Activated CD4-positive, alpha-beta T cell treated with anti-CD3 and anti-CD28 coated beads, Interleukin-2, amount 50 U/mL, for 24 hours (primary cell): ENCODE measurements at places on chromosomes 13 and 19.

GRCh38 chr19:48807590-48808308 is 3.1 kb downstream of the BCAT2 start:
- DNase-seq: no peak

DNA sequence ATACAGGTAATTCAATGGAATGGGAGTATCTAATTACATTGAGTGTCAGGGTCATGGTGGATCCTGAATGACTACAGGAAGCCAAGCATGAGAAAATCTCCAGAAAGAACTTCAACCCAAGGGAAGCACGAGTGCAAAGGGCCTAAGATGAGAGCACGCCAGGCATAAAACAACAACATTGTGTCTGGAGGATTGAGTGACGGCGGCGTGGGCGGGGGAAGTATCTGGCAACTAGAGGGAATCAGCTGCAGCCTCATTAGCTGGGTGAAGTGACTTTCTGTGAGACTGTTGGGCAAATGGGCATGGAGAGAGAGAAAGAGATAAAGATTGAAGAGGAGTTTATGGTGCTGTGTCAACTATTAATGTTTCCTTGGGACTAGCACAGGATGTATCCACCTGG is 194.3 kb downstream of the GPC6 start:
- DNase-seq: no peak

DNA sequence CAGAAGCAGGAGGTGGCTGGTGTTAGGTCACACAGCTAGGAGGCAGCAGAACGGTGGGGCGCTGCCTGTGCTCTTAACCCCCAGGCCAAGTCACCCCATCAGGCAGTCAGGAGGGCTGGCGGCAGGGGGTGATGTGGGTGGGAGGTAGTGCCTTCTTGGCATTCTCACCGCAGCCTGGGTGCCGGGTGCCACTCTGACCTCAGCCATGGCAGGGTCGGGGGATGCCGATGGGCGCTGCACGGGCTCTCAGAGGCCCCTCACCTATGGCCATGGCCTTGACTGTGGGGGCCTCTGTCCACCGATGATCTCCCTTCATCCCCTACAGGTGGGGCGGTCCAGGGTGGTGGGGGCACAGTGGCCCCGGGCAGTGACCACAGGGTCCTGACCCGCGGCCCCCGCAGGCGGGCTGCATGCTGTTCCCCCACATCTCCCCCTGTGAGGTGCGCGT is 5.6 kb downstream of the PTOV1 start:
- no peak for DNase-seq

- DNase-seq: no peak
Observed at GRCh38 chr13:103961129-103961528, 894.9 kb upstream of the SLC10A2 start.

GRCh38 chr13:92510416-92510815 is 716.2 kb upstream of the GPC6 start:
- no peak for DNase-seq

DNA sequence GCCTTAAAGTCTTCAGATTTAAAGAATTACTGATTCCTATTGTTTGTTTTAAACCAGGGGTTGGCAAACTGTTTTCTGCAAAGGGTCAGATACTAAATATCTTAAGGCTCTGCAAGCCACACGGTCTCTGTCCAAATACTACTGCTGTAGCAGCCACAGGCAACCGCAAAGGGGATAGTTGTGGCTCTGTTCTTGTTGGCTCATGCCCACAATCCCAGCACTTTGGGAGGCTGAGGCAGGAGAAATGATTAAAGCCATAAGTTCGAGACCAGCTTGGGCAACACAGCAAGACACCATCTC is 22.4 kb downstream of the RANBP3 start:
- no peak for DNase-seq

- DNase-seq: no peak
Observed at GRCh38 chr13:56615572-56615971, 525.1 kb upstream of the PRR20A start.

GRCh38 chr19:19510432-19510831 is 4.9 kb downstream of the TSSK6 start:
- no peak for DNase-seq

DNA sequence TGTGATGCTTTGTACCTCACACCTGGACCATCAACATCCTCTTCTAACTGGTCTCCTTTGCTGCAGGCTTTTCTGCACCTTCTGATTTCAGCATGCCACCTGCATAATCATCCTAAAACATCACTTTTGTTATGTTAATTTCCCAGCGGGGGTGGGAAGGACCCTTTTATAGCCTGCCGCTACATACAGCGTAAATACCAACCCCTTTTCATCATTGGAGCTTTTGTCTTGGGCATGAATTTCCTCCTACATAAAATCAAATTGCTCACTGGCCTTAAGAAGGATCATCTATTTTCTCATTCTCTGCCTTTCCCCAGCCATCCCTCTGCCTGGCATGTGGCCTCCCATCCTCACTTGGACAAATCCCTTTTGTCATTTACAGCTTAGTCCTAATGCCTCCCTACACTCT is 124.7 kb downstream of the RBM26 start:
- DNase-seq: no peak

GRCh38 chr13:30576528-30576927 is 41.2 kb upstream of the USPL1 start:
- DNase-seq: no peak

- DNase-seq: no peak
Observed at GRCh38 chr13:101204270-101205020, 211.9 kb downstream of the NALCN start.

DNA sequence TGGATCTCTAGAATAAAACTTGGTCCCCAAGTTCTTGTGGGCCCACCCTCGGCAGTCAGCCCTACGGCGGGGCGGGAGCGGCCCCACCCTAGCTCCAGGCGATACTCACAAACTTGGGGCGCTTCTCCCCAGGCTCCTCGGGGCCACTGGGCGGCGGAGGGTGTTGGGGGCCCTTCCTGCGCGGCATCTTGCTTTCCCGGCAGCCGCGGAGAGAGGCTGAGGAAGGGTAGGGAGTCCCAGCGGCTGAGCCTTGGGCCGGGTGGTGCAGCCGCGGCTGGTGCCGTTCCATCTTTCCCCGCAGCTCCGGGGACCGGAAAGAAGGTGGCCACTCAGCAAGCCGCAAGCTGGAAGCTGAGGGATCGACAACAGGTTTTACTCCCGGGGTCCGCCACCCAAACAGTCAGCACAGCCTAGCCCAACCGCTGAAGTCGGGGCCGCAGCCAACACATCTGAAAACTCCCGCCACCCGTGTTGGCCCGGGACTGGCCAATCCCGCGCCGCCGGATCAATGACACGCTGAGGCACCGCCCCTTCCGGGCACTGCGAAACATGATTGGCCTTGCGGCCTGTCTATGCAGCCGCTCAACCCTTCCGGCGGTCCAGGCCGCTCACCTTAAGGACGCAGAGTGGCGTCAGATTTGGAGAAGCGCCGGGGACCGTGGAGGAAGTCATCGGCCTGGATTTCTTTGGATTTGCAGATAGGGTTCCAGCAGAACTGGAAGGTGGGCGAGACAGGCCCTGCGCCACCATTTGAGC is at the start of gene DIAPH3:
Gene DIAPH3, minus strand, starts transcription at position 451 of the 756 bp plus-strand sequence. Its CDS starts 162 bp downstream, at position 289.
- DNase-seq: peak; percentile 84

DNA sequence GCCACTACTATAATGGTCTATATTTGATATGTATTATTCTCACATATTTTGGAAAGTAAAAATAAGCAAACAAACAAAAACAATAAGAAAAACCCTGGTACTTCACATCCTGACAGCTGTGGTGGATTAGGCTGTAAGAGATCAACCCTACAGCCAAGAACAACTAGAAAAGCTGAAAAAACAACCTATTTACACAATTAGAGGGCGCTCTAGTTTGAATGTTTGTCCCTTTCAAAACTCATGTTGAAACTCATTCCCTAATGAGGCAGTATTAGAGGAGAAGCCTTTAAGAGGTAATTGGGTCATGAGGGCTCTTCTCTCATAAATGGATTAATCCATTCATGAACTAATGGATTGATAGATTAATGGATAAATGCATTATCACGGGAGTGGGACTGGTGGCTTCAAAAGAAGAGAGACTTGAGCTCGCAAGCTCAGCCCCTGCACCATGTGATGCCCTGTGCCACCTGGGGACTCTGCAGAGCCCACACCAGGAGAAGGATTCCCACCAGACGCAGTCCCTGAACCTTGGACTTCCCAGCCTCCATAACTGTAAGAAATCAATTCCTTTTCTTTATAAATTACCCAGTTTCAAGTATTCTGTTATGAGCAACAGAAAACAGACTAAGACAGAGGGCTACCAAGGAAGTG is 733.9 kb upstream of the ARGLU1 start:
- DNase-seq: no peak

GRCh38 chr19:5369962-5370367 is 29.4 kb upstream of the PTPRS start:
- peak; percentile 31 for DNase-seq

- DNase-seq: no peak
Observed at GRCh38 chr13:73449252-73449651, 390.4 kb downstream of the KLF5 start.
